ENCODE measurements at places on chromosomes 16 and 17. TPM values are rescaled to one million over a fixed set of nuclear protein-coding genes. Genes with fewer than 3 reads are reported as not detected.

DNA sequence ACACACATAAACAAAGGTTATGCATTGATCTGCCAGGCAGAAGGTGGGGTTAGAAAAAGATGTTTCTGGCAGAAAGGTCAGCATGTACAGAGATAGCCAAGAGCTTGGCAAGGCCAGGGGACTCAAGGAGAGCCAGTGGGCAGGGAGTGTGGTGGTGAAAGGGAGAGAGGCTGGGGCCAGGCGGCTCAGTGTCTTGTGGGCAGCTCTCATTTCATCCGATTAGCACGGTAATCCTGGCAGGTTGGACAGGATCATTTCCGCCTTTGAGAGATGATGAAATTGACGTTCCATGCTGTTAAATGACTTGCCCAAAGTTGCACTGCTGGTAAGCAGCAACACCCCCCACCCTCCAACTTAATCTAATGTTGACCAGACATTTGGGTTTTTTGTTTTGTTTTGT, 3.6 kb downstream of the CHD9 start:
- no peak overlapping the region for H3K4me3 ChIP-seq
- no peak for DNase-seq
- no peaks in the 10 kb centered on the region for H3K27me3 ChIP-seq
- peaks cover 18% of the 10 kb centered on the region for H3K4me1 ChIP-seq
- no peak overlapping the region for H3K27ac ChIP-seq

GRCh38 chr17:14153374-14153773, 83.3 kb downstream of the CDRT15 start:
- no peak overlapping the region for H3K27ac ChIP-seq
- no peaks in the 10 kb centered on the region for H3K27me3 ChIP-seq
- peaks cover 8% of the 10 kb centered on the region for H3K4me1 ChIP-seq
- no peaks in the 10 kb centered on the region for H3K36me3 ChIP-seq
- H3K4me3 ChIP-seq, result no peak overlapping the region

DNA sequence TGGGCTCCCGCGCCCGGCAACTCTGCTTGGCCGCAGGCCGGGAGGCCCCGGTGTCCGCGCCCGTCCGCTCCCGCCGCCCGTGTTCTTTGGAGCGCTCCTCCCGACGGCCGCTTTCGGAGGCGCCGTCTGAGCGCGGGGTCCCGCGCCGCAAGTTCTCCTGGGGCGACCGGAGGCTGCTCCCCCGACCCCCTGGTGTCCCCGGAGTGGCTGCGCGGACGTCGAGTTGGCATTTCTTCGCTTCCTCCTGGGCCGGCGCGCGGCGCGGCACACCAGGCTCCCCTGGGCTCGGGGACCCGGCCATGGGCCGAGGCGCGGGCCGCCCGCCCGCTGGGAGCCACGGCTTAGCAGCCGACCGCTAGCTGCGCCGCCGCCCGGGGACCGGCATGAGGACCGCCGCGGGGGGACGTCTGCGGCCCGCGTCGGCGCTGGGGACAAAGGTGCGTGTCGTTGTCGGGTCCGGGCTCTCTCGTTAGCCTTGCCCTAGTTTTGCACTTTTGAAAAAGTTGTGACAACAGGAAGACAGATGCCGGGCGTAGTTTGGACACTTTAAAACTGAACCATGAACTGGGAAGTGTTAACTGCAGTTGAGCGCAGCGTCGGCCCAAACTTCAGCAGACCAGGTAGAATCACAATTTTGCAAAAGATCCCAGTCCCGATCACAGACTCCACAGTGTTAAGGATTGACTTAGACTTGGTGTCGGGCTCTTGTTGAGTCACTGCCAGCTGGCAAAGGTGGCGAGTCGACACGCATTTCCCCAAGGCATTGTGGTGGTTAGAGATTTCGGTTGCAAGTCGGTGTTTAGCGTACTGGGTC, 700 bp downstream of the UBN1 start:
- H3K27me3 ChIP-seq, result no peaks in the 10 kb centered on the region
- no peak for DNase-seq
- H3K36me3 ChIP-seq, result peaks cover 14% of the 10 kb centered on the region
- peak overlapping the region; percentile 98 for H3K4me3 ChIP-seq
- peak overlapping the region; percentile 92 for H3K27ac ChIP-seq

- no peaks in the 10 kb centered on the region for H3K27me3 ChIP-seq
- H3K4me1 ChIP-seq, result no peaks in the 10 kb centered on the region
- H3K27ac ChIP-seq, result no peak overlapping the region
- DNase-seq, result no peak
These were observed 76.9 kb downstream of the ARHGAP44 start for GRCh38 chr17:12866244-12866643.

GRCh38 chr17:7586673-7587419, 3.0 kb downstream of the SOX15 start:
- H3K27ac ChIP-seq, result no peak overlapping the region
- peaks cover 5% of the 10 kb centered on the region for H3K36me3 ChIP-seq
- H3K4me1 ChIP-seq, result peaks cover 22% of the 10 kb centered on the region

- H3K4me3 ChIP-seq, result no peak overlapping the region
- H3K27ac ChIP-seq, result no peak overlapping the region
- H3K27me3 ChIP-seq, result no peaks in the 10 kb centered on the region
These were observed 7.9 kb upstream of the TMEM88 start for GRCh38 chr17:7846765-7847661.

DNA sequence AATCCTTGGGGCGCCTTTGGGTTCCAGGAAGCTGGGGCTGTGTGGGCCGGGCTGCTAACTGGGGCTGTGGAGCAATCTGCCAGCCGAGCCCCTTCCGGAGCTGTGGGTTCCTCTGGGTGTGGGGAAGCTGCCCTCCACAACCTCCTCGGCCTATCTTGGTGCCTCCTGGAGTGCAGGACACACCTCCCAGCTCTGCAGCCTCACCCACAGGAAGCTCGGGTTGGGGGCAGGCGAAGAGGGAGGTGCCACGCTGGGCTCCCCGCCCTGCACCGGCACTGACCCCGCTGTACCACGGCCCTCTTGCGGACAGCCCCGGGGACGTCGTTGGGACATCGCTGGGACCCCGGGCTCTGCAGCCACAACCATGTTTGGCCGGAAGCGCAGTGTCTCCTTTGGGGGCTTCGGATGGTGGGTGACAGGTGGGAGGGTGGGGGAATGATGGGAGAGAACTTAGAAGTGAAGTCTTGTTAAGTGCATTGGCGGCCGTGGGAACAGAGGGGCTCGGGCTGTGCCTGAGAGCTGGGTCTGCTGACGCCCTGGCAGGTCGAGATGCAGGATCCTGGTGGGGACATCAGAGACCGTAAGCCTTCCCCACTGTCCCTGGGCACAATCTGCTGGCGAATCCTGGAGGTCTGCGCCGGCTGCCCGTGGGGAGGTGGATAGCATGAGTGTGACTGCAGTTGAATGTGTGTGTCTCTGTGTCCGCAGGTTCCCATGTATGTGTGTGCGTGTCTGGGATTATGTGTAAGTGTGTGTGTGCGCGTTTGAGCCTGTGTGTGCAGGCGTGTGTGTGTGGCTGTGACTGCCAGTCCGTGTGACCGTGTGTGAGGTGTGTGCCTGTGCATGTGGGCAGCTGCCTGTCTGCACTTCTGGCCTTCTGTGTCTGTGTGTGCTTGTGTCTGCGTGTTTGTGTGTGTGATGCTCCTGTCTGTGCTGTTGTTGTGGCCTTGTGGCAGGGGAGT, at the start of gene RAP1GAP2:
Gene RAP1GAP2 (plus strand): TSS at position 275 of the 962 bp plus-strand sequence. CDS start 90 bp downstream, at position 365.
- DNase-seq, result no peak
- H3K27ac ChIP-seq, result no peak within 1 kb of the TSS
- H3K4me1 ChIP-seq, result no peaks in the 10 kb centered on the region

DNA sequence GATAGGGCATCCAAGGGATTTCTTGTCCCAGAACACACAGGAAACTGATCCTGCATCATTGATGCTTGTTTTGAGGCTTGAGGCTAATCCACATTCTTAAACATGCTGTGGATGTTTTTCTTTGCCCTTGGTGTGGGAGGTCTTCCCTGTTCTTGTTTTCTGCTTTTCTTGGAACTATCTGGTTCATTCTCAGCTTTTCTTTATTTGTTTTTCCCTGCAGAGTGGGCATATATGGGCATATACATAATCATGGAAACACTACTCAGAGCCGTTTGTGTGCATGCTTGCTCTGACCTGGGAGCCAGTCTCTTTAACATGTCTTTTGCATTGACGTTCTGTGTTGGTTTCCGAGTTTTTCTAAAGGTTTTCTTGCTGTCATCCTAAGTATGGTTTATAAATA, 300.0 kb downstream of the SNX29 start:
- H3K27me3 ChIP-seq, result no peaks in the 10 kb centered on the region
- peaks cover 2% of the 10 kb centered on the region for H3K4me1 ChIP-seq
- peak overlapping the region; percentile 52 for H3K27ac ChIP-seq
- no peak for DNase-seq
- no peak overlapping the region for H3K4me3 ChIP-seq

GRCh38 chr16:7268182-7268581, 64.5 kb upstream of the RBFOX1 start:
- no peak overlapping the region for H3K4me3 ChIP-seq
- DNase-seq, result no peak
- no peaks in the 10 kb centered on the region for H3K4me1 ChIP-seq
- no peaks in the 10 kb centered on the region for H3K27me3 ChIP-seq
- H3K27ac ChIP-seq, result no peak overlapping the region

GRCh38 chr16:46638947-46639925, 18.1 kb upstream of the SHCBP1 start:
- no peaks in the 10 kb centered on the region for H3K27me3 ChIP-seq
- H3K4me3 ChIP-seq, result no peak overlapping the region
- DNase-seq, result no peak
- H3K36me3 ChIP-seq, result no peaks in the 10 kb centered on the region
- no peak overlapping the region for H3K27ac ChIP-seq

DNA sequence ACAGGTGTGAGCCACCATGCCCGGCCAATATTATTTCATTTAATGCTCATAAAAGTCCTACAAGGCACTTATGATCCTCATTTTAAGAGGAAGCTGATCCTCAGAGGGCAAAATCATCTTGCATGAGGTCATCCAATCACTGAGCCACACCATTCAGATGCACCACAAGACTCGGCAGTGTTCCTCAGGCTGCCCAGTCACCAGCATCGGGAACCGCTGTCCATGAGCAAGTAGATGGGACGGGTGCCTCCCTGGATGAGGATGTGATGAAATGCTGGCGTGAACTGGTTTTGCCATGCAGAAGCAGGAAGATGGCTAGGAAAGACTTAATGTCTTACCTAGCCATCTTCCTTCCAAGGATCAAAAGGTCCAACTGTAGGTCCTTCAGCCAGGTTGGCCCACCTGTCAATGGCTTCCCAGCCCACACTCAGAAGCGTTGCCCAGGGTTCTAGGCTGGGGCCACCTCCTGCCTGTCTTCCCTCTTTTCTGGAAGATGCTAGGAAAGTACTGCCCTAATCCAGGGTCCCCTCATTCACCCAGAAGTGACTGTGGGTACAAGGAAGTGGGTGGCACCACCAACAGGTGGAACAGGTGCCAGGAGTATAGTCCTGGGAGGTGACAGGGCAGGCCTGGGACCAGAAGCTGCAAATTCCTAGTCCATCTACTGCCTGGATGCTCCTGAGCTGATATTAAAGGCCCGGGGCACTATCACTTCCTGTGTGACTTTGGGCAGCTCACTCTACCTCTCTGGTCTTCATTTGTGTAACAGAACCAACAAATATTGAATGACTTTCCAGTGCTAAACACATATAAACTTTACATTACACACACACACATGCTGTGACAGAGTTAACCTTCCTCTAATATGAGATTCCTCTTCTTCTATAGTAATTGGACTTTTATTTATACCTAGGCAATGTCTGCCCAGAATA, 32.2 kb upstream of the CRYBA1 start:
- no peak overlapping the region for H3K27ac ChIP-seq
- no peaks in the 10 kb centered on the region for H3K27me3 ChIP-seq
- H3K4me3 ChIP-seq, result no peak overlapping the region
- no peaks in the 10 kb centered on the region for H3K4me1 ChIP-seq

GRCh38 chr17:49986396-49987289, 8.4 kb downstream of the DLX3 start:
- no peaks in the 10 kb centered on the region for H3K36me3 ChIP-seq
- H3K27me3 ChIP-seq, result no peaks in the 10 kb centered on the region
- no peak overlapping the region for H3K4me3 ChIP-seq
- DNase-seq, result no peak
- peaks cover 8% of the 10 kb centered on the region for H3K4me1 ChIP-seq

DNA sequence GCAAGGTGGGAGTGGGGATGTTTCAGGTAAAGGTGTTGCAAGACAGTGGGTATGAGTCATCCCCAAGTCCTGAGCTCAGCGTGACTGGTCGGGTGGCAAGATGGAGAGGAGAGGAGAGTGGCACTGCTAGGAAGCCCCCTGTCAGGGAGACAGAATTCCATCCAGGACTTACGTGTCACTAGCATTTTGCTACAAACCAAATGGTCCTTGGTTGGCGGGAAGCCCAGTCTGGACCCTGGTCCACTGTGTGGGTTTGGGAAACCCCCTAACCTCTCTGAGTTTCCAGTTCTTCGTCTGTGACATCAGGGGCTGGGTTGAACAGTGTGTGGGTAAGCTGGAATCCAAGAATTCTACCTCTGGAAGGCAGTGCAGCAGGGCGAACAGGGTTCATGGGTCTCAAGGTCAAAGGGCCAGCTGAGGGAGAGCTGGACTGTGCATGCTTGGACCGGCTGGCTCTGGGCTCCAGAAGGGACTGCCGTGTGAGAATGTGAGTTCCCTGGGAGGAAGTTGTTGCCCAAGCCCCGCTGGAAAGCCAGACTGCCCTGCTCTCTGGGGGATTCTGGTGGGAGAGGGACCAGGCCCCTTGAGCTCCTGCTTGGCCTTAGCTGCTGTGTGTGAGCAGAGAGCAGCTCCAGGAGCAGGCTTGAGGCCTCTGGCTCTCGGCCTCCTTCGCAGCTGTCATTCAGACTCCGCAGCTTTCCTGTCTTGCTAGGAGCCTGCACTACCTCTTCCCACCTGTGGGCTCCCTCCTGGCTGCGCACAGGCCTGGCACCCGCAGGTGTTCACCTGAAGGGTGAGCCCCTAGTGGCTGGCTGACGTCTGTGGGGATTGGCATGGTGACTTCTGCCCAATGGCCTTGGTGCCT, 84.6 kb downstream of the NT5M start:
- DNase-seq, result no peak
- no peaks in the 10 kb centered on the region for H3K27me3 ChIP-seq

- peaks cover 11% of the 10 kb centered on the region for H3K36me3 ChIP-seq
- no peak overlapping the region for H3K4me3 ChIP-seq
- DNase-seq, result no peak
- peaks cover 13% of the 10 kb centered on the region for H3K4me1 ChIP-seq
- no peaks in the 10 kb centered on the region for H3K27me3 ChIP-seq
These were observed 34.2 kb downstream of the TXNDC11 start for GRCh38 chr16:11708421-11708820.

- no peaks in the 10 kb centered on the region for H3K27me3 ChIP-seq
- no peaks in the 10 kb centered on the region for H3K36me3 ChIP-seq
- H3K4me1 ChIP-seq, result no peaks in the 10 kb centered on the region
- no peak overlapping the region for H3K27ac ChIP-seq
- DNase-seq, result no peak
These were observed 116.3 kb downstream of the AMFR start for GRCh38 chr16:56309008-56309407.

- H3K27ac ChIP-seq, result peak overlapping the region; percentile 24
- DNase-seq, result no peak
- H3K36me3 ChIP-seq, result no peaks in the 10 kb centered on the region
- no peak overlapping the region for H3K4me3 ChIP-seq
These were observed 67.7 kb downstream of the SMG6 start for GRCh38 chr17:2235792-2236366.

The CLDN6 gene
- total RNA-seq, result not detected

The NEK8 gene
- 1.5 TPM for total RNA-seq

The GRB2 gene
- total RNA-seq, result 144 TPM

The TMEM238L gene
- total RNA-seq, result not detected

The EVPL gene
- 1.6 TPM for total RNA-seq

The OTOP3 gene
- not detected for total RNA-seq

The SLC46A1 gene
- total RNA-seq, result 11.9 TPM

The CCDC154 gene
- 0.63 TPM for total RNA-seq

The MED31 gene
- 4.7 TPM for total RNA-seq

The HAS3 gene
- total RNA-seq, result 2.7 TPM

The TBC1D3 gene
- total RNA-seq, result not detected

The SLC13A2 gene
- not detected for total RNA-seq
